ENCODE measurements at places on chromosomes 6 and 20. TPM values are rescaled to one million over a fixed set of nuclear protein-coding genes. Genes with fewer than 3 reads are reported as not detected.
A peak's percentile ranks its signal among the peaks of the same experiment; 100 is the strongest.

Gene RNF182
- not detected for total RNA-seq

Gene CFB
- 0.58 TPM for total RNA-seq

- no peak for DNase-seq
Observed at GRCh38 chr20:58998656-58999055, 8.4 kb downstream of the CTSZ start.

Gene ZKSCAN3
- 4.6 TPM for total RNA-seq

DNA sequence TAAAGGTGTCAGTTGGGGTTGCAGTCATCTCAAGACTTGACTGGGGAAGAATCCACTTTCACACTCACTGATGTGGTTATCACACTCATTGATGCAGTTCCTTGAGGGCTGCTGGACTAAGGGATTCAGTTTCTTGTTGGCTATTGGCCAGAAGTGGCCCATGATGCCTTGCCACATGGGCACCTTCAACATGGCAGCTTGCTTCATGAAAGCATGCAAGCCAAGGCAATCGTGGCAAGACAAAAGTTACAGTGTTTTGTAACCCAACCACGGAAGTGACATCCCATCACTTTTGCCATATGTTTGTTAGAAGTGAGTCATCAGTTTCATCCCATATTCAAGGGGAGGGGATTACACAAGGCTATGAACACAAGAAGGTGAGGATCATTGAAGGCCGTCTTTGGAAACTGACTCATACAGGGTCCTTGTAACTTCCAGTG is 3.8 kb upstream of the RANBP9 start:
- DNase-seq: peak; percentile 38

- DNase-seq: no peak
Observed at GRCh38 chr6:158972241-158973233, 27.5 kb downstream of the RSPH3 start.

GRCh38 chr6:154408891-154409500 is 52.4 kb upstream of the IPCEF1 start:
- DNase-seq: no peak

DNA sequence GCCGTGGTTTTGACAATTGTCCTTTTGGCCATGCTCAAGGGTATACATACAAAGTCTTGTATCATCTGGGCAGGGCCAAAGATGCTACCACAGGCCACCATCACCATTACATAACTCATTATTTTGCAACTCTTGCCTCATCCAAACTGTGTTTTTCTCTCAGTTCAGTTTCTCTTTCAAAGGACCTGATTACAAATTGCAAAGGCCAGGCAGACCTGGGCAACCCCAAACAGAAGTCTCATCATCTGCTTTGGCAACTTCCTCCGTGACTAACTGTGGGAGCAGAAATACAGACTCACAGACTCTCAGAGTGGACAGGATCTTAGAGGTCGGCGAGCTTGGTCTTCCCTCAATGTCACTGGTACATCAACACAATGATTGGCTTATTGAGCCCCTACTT is 117.8 kb upstream of the NEDD9 start:
- no peak for DNase-seq

DNA sequence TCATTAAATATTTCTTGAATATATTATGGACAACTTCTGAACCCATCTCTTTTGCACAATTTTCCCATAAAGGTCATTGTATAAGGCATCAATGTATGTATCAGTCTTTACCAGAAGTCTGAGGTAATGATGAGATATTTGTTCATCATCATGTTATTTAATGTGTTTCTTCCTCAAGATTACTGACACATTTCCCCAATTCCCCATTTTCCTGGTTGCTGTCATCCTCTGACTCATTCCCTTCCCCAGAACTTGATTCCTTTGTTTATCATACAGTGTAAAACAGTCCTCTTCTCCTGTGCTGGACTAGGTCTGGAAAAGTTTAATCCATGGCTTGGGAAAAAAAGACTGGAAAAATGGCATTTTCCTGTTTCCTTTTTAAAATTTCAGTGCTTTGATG is 107.9 kb upstream of the FLRT3 start:
- DNase-seq: no peak

DNA sequence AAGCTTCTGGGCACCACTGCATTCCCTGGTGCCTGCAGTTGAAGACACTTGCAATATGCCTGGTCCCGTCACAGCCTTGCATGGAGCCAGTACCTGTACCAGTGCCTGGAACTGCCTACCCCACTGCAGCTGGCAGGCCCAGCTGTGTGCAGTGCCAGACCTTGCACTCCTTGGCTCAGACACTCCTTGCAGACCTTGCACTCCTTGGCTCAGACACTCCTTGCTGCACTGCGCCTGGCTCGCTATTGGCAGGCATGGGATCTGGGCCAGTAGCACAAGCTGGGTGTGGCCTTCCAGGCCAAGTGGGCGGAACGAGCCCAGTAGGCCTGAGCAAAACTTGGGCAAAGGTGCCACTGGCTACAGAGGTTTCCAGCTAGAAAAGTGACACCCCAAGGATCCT is 1189.1 kb downstream of the GRIK2 start:
- DNase-seq: no peak

Gene ARFGEF3
- total RNA-seq: 0.08 TPM

GRCh38 chr6:9040718-9041117 is 605.4 kb upstream of the SLC35B3 start:
- no peak for DNase-seq

DNA sequence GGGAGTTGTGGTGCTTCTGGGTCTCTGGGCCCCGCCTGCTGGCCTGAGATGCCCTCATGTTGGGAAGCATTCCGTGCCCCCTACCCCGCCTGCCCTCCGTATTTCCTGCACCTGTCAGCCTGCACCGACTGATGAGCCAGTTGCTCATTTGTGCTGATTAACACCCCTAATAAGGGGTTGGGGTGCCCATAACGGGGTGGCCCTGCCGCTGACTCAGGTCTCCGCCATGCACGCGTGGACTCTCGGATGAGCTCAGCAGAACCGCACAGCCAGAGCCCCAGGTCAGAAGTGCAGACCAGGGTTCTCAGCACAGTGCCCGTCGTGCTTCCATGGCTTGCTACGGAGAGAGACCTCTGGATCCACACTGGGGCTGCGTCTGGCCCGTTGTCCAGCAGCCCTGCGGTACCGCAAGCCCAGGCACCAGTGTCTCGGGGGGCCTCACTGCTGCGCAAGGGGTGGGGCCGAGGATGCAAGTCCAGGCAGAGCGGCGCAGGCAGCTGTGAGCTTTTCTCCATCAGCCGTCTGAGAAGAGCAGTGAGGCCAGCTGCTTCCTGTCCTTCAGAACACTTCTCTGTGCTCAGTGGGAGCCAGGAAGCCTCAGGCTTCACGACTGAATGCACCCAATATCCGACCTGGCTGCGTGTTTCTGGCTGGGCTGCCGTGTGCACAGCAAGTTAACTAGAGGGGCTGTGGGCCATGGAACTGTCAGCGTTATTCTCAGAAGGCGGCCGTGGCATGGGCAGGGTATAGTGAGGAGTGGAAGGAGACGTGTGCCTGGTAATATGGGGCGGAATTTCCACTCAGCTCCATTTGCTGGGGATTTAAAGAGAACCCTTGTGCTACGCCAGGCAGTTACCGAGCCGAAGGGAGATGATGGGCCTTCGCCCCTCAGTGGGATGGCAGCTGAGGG is 18.6 kb downstream of the MTG2 start:
- no peak for DNase-seq

Gene PAX1
- total RNA-seq: not detected

GRCh38 chr20:4370851-4371250 is 350.9 kb upstream of the PRND start:
- DNase-seq: no peak
